ENCODE measurements at places on chromosomes 5 and 9.

- no peak for DNase-seq
Measured at GRCh38 chr9:131620764-131621520, 75.6 kb downstream of the PRRT1B start.

GRCh38 chr5:140020601-140021177 is 22.4 kb downstream of the NRG2 start:
- DNase-seq = no peak

DNA sequence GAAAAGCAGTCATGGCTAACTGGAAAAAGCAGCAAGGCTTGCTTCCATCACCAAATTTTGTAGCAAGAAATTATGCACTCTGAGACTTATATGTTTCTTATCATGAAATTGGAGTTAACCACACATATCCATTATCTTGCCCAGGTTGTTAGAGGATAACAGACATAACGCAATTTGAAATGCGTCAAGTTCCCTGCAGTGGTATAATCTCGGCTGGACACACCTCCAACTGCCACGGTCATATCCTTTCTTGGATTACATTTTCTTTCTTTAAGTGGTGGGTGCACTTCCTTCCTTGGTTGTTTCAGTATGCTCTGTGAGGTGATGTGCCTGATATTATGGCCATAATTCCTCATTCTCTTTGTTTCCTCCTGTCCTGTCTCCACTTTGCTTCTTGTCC is 695.0 kb upstream of the DMAC1 start:
- no peak for DNase-seq

- no peak for DNase-seq
Measured at GRCh38 chr9:137053944-137054931, at the start of gene ENTPD2. Gene ENTPD2 (minus strand): TSS chr9:137054061. CDS start chr9:137053997, 64 bp downstream.

- DNase-seq = no peak
Measured at GRCh38 chr5:131685516-131686171, 50.6 kb upstream of the RAPGEF6 start.

DNA sequence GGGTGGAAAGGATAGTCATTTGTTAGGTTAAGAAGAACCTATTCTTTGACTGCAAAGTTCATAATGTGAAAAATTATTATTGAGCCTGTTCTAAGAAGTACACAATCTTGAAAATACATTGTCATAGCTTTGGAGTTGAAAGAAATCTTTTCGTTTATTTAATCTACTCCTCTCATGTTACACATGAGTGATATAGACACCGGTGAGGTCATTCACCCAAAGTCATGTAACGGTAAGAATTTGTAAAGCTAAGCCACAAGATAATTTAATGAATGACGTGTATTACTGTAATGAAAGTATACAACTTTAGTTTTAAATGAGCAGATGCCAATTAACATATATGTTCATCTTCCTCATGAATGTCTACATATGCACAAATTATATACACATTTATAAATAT is 284.1 kb upstream of the PDE4D start:
- DNase-seq = no peak

GRCh38 chr5:180209137-180209581 is at the start of gene RASGEF1C:
Gene RASGEF1C (minus strand): TSS chr5:180209211. CDS start chr5:180138052, 71,159 bp downstream.
- peak; percentile 39 for DNase-seq

DNA sequence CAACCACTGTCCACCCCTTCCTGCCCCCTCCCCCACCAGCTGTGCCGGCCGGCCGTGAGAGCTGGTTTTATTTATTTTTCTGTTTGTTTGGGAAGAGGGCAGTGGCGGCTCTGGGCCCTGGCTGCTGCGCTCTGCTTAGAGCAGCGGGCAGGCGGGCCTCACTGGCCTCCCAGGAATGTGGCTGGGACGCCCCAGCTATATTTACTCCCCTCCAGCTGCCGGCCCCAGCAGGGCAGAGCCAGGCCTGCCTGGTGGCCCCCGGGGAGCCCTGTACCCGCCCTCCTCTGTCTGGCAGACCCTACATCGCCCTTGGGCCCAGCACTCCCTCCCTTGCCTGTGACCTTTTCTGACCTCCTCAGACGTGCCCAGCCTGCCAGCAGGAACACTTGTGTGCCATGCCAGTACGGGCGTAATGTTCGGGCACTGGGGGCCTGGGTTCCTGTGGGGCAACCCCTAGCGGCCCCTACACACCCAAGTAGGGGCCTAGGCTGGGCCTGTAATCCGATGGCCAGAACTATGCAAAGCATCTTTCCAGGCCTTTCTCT is 7.7 kb downstream of the CXXC5 start:
- DNase-seq = no peak

- no peak for DNase-seq
Measured at GRCh38 chr5:177509991-177510566, 453 bp upstream of the DOK3 start.

DNA sequence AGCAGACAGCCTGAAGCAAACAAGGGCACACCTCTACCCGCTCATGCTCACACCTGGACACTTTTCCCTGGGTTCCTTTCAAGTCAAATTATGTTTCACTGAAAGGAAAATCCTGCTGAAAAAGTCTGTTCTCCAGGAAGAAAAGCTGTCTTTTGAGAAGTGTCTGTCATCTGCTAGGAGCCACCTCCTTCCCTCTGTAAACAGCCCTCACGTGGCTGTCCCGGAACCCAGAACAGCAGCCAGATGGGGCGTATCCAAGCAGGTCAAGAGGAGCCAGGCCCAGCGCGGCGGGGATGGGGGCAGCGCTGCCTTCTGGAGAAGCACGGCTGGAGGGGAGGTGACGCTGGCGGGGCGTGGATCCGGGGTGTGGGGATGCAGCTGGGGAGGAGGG is at the start of gene PNPLA7:
TSS of gene PNPLA7 (minus strand) at position 172 of the 391 bp plus-strand sequence. CDS start 205 bp downstream, outside the sequence.
- DNase-seq = peak; percentile 62

DNA sequence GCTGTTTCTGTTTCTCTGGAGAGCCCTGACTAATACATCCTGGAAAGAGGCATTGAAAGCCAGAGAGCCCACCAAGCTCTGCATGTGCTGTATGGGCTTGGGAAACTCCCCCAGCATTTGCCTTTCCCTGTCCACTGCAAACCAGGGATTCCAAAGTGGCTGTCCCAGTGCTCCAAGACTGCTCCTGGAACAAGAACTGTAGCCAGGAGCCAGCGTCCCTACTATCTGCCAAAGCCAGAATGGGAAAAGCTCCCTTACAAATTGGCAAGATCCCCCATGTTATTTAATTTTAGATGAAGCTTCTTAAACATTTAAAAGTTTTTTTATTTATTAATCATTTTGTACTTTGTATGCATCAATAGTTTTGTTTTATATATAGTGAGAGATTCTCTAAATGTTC is 263.2 kb downstream of the GABRB2 start:
- no peak for DNase-seq

DNA sequence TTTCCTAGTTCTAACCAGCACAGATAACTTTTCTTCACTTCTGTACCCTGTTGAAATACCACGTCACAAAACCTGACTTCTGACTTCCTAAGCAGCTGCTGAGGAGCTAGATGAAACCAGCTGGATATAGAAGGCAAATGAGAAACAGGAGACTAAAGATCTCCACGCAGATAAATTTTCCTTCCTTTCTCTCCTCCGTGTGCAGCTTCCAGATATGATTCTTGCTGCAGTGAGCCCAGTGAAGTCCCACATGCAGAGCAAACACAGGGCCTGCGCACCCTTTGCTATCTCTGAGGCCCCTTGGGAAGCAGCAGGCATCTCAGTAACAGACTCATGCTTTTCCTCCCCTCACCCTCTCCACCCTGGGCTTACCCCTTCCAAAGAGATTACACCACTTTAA is 1638.3 kb downstream of the MAT2B start:
- DNase-seq = peak; percentile 96

DNA sequence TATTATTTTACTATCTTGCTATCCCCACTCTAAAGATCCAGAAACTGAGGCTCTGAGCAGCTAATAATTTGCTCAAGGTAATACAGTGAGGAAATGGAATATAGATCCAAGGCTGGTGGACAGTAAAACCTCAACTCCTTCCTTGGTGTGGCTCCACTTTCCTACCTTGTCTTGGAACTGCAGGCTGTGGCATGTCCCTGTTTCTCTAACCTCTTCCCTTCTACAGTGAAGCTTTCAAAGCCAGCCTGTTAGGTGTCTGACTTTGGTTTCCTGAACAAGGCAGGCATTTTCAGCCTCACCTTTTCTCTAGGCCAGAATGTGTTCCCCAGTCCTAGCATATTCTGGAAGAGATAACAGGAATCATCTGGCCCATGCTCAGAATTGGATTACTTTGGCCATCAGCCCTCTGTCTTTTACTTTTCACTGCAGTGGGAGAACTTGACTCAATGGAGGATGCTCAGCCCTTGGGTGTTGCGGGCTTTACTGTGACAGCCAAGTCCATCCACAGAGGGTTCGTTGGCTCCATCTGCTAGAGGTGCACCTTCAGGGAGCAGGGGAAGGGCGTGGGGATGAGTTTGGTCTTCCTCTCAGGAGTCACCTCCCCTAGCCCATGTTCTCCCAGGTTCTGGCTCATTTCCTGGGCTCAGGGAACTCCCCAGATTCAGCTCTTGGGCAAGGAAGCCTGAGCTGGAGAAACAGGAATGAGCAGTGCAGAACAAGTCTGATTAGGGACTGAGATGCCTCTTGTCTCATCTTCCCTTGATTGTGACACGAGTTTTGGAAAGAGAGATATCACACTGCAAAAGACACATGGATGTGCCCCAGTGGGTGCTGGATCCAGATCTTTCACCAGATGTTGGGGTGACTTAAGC is 1.1 kb downstream of the NIPAL4 start:
- DNase-seq = no peak

- DNase-seq = no peak
Measured at GRCh38 chr5:171351536-171352073, 36.0 kb upstream of the NPM1 start.

- DNase-seq = no peak
Measured at GRCh38 chr9:102506406-102506805, 488.7 kb upstream of the CYLC2 start.

GRCh38 chr9:18825656-18826170 is 207.3 kb downstream of the SAXO1 start:
- no peak for DNase-seq

- no peak for DNase-seq
Measured at GRCh38 chr5:2261004-2261703, 378.4 kb upstream of the IRX4 start.

- DNase-seq = no peak
Measured at GRCh38 chr5:7781899-7782298, 69.0 kb downstream of the CFAP90 start.

DNA sequence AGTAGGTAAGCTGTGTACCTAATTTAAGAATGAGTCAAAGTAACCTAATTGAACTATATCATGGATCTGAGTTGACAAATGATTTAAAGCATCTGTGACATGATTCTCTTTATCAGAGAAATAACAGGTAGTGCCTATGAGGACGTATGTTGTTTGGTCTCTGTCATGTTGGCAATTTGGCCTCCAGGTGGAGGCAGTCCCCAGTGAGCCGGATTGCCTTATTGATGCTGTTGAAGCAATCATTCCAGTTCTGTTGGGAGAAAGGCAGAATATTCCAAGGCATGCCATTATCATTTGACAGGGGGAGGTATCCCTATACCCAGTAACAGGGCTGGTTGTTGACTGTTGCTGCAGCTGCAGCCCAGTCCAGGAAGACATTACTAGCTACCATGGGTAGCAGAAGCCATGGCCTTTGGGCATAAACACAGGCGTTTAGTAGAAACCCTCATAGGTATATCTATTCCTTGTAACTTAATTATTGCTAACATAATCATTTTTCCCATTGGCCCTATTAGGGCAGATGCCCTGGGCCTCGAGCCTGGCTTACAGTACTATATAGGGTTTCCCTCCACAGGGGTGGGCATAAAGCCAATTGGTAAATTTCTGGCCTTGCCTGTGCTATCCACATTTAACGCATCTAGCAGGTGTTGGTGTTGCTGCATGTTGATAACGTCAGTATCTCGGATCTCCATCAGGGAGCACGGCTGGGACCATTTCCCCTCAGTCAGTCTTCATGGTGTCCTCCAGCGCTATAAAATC is 12.2 kb upstream of the SLC22A4 start:
- DNase-seq = no peak

- DNase-seq = no peak
Measured at GRCh38 chr5:40831346-40832210, 3.4 kb downstream of the RPL37 start.

DNA sequence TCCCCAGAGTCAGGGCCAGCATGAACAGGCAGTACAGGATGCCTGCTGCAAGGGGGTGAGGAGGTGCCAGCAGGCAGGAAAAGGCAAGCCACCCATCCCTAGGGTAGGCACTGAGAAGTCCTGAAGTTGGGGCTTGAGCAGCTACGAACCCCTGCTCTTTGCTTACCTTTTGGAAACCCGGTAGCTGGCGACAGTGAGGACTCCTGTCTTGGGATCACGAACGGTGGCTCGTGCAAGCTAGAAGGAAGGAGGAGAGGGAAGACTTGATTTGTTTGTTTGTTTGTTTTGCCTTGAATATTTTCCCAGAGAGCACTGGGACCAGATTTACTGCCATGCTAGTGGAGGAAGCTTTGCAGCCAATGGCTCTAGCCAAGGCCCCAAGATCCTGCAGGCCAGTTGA is 23.7 kb downstream of the P4HA2 start:
- no peak for DNase-seq

DNA sequence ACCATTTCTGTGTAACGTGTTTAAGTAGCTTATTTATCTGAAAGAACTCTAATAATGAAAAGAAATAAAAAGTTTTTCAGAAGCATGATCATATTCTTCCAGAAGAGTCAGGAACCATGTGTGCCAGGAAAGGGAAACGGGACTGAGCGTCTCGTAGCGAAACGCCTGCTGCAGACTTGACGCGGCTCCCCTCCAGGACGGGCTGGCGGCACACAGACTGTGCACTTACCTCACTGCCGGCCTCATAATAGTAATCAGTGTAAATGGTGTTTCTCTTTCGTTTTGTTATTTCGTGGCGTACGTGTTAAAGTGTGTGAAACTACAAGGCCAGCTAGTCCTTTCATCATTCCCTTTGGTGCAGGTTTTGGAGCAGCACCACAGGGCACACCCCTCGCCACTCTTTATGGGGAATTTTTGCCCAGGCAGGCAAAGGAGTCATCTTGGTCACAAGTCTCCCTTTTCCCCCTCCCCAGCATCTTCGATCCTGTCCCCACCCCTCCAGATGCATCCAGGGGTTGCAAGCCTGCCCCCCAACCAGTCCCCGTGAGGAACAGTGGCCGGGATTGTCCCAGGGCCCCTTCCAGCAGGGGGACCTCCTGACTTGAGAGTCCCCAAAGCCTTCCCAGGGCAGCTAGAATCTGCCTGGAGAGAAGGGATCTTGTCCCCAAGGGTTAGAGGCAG is 233.1 kb downstream of the FANCC start:
- DNase-seq = no peak

All from SK-N-DZ (cell line).